ENCODE measurements at places on chromosomes 2 and 18. TPM values are rescaled to one million over a fixed set of nuclear protein-coding genes. Genes with fewer than 3 reads are reported as not detected.

- no peak overlapping the region for H3K4me3 ChIP-seq
- H3K27me3 ChIP-seq, result peaks cover 37% of the 10 kb centered on the region
Observed at GRCh38 chr2:69955029-69955428, 6.4 kb downstream of the ASPRV1 start.

DNA sequence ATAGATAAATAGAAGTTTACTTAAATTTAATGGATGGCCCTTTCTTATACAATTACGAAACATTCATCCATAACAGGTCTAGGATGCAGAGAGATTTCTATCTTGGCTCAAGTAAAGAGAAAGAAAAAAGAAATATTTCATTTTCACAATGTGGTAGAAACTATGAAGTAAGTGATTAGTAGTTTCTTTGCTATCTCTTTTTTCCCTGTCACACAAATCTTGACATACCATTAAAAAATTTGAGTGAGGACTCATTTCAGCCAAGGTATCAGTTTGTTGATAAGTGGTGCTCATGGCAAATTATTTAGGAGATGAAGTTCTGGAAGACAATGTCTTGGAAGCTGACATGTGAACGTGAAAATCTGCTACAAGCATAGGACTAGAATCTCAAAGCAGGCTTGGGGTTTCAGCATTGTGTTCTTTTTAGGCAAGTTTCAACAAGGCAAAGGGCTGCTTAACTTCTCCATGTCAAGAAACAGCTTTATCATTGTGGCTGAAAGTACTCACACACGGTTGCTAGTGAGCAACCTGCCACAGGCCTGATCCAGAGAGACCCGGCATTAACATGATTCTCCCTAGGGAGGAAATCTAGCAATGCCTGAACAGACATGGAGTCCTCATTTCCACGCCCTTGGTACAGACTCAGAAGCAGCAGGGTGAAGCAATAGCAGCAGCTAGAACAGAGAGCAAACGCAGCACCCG lies 414.6 kb downstream of the DLGAP1 start:
- no peak overlapping the region for H3K4me3 ChIP-seq
- H3K36me3 ChIP-seq, result no peaks in the 10 kb centered on the region
- no peaks in the 10 kb centered on the region for H3K27me3 ChIP-seq
- peaks cover 34% of the 10 kb centered on the region for H3K4me1 ChIP-seq

DNA sequence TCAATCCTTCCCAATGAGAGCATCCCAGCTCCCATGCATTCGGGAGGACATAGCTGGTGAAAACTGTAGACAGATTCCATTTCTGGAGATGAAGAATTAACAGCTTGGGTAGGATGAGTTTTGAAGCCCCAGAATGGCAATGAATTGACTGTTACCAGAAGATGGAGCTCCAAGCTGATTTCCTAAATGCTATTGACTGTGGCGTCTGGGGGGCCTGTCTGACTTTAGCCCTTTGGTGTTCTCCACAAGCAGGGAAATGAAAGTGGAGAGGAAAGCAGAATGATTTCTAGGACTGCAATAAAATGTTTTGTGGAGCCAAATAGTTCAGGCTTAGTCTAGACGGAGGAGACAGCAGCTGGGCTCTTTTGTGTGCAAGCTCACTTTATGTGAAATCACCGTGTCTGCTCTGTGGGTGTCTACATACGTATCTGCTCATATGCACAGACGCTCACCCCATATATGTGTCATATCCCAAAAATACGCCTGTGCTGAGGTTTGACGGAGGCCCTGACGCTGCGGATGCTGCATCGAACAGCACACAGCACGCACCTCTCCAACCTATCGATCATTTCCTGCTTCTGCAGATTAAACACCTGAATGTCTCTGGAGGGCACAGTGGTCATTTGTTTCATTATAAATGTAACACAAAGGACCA lies 166.4 kb upstream of the PXDN start:
- peaks cover 13% of the 10 kb centered on the region for H3K4me1 ChIP-seq
- H3K27me3 ChIP-seq, result peaks cover 38% of the 10 kb centered on the region
- H3K4me3 ChIP-seq, result no peak overlapping the region
- peak overlapping the region; percentile 60 for H3K27ac ChIP-seq
- no peaks in the 10 kb centered on the region for H3K36me3 ChIP-seq

GRCh38 chr2:236136538-236136937 lies 31.6 kb downstream of the GBX2 start:
- H3K27ac ChIP-seq, result no peak overlapping the region
- H3K36me3 ChIP-seq, result peaks cover 6% of the 10 kb centered on the region
- no peak overlapping the region for H3K4me3 ChIP-seq
- DNase-seq, result no peak
- peaks cover 5% of the 10 kb centered on the region for H3K27me3 ChIP-seq
- no peaks in the 10 kb centered on the region for H3K4me1 ChIP-seq

DNA sequence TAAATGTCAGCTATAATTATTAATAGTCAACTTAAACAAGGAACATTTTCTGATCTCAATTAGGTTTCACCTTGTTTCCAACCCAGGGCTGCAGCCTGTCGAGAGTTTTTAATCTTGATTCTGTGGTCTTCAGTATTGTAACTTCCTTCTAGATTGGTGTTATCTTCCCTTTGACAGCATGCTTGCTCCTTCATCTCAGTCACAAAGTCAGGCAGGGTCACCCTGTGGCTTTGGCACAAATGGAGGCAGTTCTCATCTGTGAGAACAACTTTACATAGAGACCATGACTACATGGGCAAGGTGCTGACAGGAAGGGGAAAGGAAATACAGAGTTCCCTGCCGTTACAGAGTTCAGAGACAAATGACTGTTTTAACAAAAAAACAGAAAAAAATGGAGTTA lies 50.5 kb downstream of the HNRNPLL start:
- peaks cover 28% of the 10 kb centered on the region for H3K36me3 ChIP-seq
- no peak overlapping the region for H3K4me3 ChIP-seq
- peaks cover 10% of the 10 kb centered on the region for H3K4me1 ChIP-seq
- no peaks in the 10 kb centered on the region for H3K27me3 ChIP-seq
- no peak for DNase-seq

DNA sequence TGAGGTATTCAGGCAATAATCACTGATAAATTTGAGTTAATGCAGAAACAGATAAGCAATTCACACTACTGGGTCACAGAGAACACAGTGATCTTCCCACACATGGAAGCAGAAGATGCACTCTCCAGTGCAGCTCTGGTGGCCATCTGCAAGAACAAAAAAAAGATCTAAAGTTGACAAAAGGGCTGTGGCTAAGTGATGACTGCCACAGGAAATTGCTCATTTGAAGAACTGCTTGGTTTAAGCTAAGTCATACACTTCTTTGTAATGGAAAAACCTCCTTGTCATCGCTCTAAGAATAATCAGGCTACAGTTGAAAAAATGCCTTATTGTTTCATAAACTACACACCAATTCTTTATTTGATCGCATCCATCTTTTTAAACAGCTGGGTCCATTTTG lies 115.1 kb downstream of the DTNB start:
- H3K4me1 ChIP-seq, result peaks cover 4% of the 10 kb centered on the region
- H3K36me3 ChIP-seq, result peaks cover 4% of the 10 kb centered on the region
- H3K27ac ChIP-seq, result no peak overlapping the region
- no peak for DNase-seq
- no peaks in the 10 kb centered on the region for H3K27me3 ChIP-seq

- H3K4me3 ChIP-seq, result no peak overlapping the region
- H3K4me1 ChIP-seq, result peaks cover 3% of the 10 kb centered on the region
- H3K36me3 ChIP-seq, result no peaks in the 10 kb centered on the region
- H3K27ac ChIP-seq, result no peak overlapping the region
- no peak for DNase-seq
Observed at GRCh38 chr2:84301717-84302116, 157.4 kb downstream of the SUCLG1 start.

DNA sequence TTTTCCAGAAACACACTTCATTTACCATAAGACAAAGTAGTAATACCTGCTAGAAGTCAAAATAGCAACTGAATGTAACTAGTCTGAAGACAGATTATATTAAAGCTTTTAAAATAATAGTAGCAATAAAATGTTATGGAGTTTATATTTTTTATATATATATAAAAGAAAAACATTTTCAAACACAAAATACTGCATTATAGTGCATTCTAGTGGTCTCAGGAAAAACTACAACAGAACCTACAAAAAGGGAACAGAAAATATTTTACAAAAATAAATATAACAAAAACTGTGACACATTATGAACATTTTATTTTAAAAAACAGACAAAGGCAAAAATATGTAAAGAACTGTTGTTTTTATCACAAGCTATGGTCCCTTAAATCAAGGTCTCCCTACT lies 48.0 kb downstream of the STRN start:
- DNase-seq, result no peak
- H3K36me3 ChIP-seq, result peaks cover 7% of the 10 kb centered on the region
- H3K4me1 ChIP-seq, result peaks cover 17% of the 10 kb centered on the region
- no peak overlapping the region for H3K27ac ChIP-seq

DNA sequence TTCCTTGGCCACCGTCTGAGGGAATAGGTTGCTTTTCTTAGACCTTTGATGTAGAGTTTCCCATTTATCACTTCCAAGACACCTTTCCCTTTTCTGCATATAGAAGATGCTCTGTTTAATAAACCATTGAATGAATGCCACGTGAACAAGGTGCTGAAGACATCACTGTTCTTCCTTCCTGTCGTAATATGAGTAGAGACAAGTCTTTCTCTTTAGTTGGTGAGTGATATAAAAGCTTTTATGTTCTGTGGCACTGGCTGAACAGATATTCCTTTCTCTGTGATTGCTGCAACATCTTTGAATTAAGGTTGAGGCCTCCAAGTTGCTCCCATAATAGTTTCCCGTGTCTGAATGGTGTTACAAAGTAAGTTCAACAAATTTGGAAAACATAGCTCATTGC lies 38.7 kb downstream of the TTC39C start:
- peaks cover 19% of the 10 kb centered on the region for H3K4me1 ChIP-seq
- H3K27me3 ChIP-seq, result no peaks in the 10 kb centered on the region
- no peak overlapping the region for H3K4me3 ChIP-seq
- no peak for DNase-seq

- no peak overlapping the region for H3K4me3 ChIP-seq
- no peak for DNase-seq
Observed at GRCh38 chr2:196609806-196610205, 29.7 kb upstream of the CCDC150 start.

GRCh38 chr2:76427452-76427851 lies 716.7 kb upstream of the GCFC2 start:
- no peak overlapping the region for H3K4me3 ChIP-seq
- no peak for DNase-seq
- no peaks in the 10 kb centered on the region for H3K36me3 ChIP-seq
- H3K27ac ChIP-seq, result no peak overlapping the region
- peaks cover 7% of the 10 kb centered on the region for H3K4me1 ChIP-seq

DNA sequence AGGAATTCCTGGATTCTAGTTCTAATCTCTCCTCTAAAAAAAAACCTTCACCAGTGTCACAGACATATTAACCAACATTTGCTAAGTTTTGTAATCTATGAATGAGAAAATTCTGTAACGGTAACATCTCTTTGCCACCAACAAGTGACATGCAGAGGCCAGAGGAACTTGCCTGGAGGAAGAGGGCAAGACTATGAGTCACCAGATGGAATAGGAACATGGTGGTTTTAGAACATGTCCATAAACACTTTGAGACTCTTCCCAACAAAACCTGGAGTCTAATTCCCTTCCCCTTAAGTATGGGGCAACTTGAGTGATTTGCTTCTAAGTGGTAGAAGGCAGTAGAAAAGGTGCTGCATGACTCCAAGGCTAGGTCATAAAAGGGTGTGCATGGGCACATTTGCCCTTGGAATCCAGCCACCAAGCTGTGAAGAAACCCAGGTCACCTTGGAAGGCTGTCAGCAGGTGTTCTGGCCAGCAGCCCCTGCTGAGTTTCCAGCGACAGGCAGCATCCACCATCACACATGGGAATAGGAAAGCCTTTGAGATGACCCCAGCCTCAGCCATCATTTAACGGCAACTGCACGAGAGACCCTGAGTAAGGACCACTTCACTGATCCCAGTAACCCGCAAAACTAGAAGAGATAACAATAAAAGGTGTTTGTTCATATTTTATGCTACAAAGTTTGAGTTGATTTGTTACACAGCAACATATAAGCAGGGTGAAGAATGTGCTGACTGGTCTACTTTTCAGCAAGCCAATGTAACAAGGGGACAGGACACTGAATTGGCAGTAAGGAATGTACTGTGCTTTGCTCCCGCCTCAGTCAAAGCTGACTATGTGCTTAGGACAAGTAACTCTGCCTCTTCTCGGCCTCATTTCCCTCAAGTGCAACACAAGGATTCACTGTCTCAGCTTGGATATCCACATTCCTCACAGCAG lies 90.6 kb downstream of the SKA1 start:
- no peaks in the 10 kb centered on the region for H3K36me3 ChIP-seq
- H3K27me3 ChIP-seq, result peaks cover 1% of the 10 kb centered on the region
- no peak overlapping the region for H3K27ac ChIP-seq
- DNase-seq, result no peak
- no peaks in the 10 kb centered on the region for H3K4me1 ChIP-seq

GRCh38 chr2:1979138-1979537 lies 234.8 kb upstream of the PXDN start:
- H3K4me1 ChIP-seq, result peaks cover 17% of the 10 kb centered on the region
- H3K4me3 ChIP-seq, result no peak overlapping the region
- H3K36me3 ChIP-seq, result no peaks in the 10 kb centered on the region
- no peak overlapping the region for H3K27ac ChIP-seq
- peaks cover 46% of the 10 kb centered on the region for H3K27me3 ChIP-seq

GRCh38 chr2:237558961-237559641 lies 7.3 kb upstream of the PRLH start:
- no peak overlapping the region for H3K27ac ChIP-seq
- no peak for DNase-seq
- H3K36me3 ChIP-seq, result peaks cover 3% of the 10 kb centered on the region
- H3K4me1 ChIP-seq, result no peaks in the 10 kb centered on the region

The GPR39 gene
- total RNA-seq, result 0.47 TPM

The ZNF2 gene
- 6.2 TPM for total RNA-seq

The ICOS gene
- total RNA-seq, result not detected

The KANSL1L gene
- total RNA-seq, result 28.0 TPM

The MC5R gene
- total RNA-seq, result not detected

The GRB14 gene
- total RNA-seq, result 11.6 TPM

The ZFAND2B gene
- total RNA-seq, result 29.2 TPM

The GALNT5 gene
- total RNA-seq, result 1.3 TPM

The SLC4A5 gene
- total RNA-seq, result 9.3 TPM

The SLC8A1 gene
- total RNA-seq, result 30.7 TPM
